ENCODE measurements at places on chromosomes 7 and 10. TPM values are rescaled to one million over a fixed set of nuclear protein-coding genes. Genes with fewer than 3 reads are reported as not detected.

Gene ELMO1
- 0.42 TPM for total RNA-seq

Gene SEC31B
- 8.5 TPM for total RNA-seq

Gene TMEM254
- 19.6 TPM for total RNA-seq

Gene AP1S1
- total RNA-seq = 55.9 TPM

Gene HABP2
- not detected for total RNA-seq

Gene TRPV5
- not detected for total RNA-seq

Gene RFC2
- 11.0 TPM for total RNA-seq

Gene HOGA1
- not detected for total RNA-seq

Gene SORBS1
- 7.0 TPM for total RNA-seq

Gene STRA8
- total RNA-seq = not detected

Gene GPNMB
- total RNA-seq = 139 TPM

Gene SLC16A12
- 2.6 TPM for total RNA-seq

Gene ASAH2
- 2.7 TPM for total RNA-seq

Gene ADAM22
- total RNA-seq = 6.6 TPM

Gene ZNF485
- 1.8 TPM for total RNA-seq

Gene GNGT1
- total RNA-seq = not detected

Gene TRPV6
- not detected for total RNA-seq

Gene PLPP4
- 3.0 TPM for total RNA-seq

Gene PTPRE
- 3.1 TPM for total RNA-seq

Gene CYP26C1
- total RNA-seq = 0.15 TPM

Gene MRLN
- not detected for total RNA-seq

Gene TSPAN33
- total RNA-seq = 5.7 TPM

Gene DDX50
- 37.9 TPM for total RNA-seq

Gene COMTD1
- total RNA-seq = 15.7 TPM

Gene GIMAP2
- total RNA-seq = not detected

All from chondrocyte (in vitro differentiated cells).